Thymus (tissue), 14 donors: ENCODE measurements at places on chromosomes 3 and 15.
A peak's percentile ranks its signal among the peaks of the same experiment; 100 is the strongest.

- DNase-seq, result no peak
Observed at GRCh38 chr15:85473455-85473854, 93.1 kb downstream of the AKAP13 start.

GRCh38 chr15:67148196-67148701, 82.8 kb downstream of the SMAD3 start:
- DNase-seq, result no peak

GRCh38 chr15:68382286-68383007, 49.5 kb downstream of the ITGA11 start:
- DNase-seq, result no peak

GRCh38 chr3:13570391-13571194, 21.7 kb downstream of the FBLN2 start:
- DNase-seq, result no peak

DNA sequence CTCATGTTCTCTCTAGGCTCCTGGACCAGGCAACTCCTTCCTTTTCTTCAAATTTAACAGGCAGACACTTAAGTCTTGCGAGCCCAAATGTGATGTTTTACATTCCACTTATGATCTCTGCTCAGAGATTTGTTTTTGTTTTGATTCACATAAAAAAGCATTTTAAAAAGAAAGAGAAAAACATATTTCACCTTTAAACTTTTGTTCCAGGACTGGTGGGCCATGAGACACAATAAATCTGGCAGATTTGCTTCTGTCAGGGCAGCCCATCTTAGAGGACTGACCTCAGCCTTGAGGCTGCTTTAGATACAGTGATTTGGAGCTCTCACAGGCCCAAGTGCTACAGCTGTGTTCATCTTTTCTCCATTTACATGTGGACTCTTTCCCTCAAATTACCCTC, 52.0 kb downstream of the CMSS1 start:
- DNase-seq, result no peak

GRCh38 chr15:51051776-51052175, 42.9 kb downstream of the TNFAIP8L3 start:
- no peak for DNase-seq

DNA sequence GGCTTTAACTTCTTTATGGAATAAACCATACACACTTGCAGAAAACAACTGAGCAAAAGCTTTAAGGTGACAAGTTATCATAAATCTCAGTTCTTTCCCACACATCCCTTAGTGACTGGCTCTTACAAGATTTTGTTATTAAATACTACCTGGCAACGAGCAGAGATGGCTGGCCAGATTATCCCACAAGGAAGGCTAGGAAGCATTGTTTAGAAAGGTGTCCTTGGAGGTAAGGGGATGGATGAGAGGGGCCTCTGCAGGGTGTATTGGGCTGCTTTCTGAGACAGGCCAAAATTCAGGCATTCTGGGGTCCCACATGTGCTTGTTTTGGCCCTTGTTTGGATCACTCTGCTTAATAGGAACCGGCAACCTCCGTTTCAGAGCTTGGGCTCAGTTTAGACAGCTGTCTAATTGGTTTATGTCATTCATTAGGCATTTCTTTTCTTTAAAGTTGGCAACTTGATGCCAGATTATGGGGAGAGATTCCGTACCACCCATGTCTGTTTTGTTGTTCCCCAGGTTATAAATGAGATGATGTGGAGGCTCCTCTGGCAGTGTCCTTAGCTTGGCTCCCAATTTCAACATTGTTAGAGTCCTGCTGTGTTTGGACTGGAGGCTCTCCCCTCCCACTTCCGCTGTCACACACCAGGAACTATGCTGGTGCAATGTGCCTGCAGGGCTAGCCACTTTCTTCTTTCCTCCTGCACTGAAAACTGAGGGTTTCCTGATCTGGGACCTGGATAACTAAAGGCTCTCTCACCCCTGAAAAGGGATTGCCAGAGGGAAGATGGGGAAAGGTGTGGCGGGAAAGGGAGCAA, 121.1 kb downstream of the TPRG1 start:
- DNase-seq, result no peak

DNA sequence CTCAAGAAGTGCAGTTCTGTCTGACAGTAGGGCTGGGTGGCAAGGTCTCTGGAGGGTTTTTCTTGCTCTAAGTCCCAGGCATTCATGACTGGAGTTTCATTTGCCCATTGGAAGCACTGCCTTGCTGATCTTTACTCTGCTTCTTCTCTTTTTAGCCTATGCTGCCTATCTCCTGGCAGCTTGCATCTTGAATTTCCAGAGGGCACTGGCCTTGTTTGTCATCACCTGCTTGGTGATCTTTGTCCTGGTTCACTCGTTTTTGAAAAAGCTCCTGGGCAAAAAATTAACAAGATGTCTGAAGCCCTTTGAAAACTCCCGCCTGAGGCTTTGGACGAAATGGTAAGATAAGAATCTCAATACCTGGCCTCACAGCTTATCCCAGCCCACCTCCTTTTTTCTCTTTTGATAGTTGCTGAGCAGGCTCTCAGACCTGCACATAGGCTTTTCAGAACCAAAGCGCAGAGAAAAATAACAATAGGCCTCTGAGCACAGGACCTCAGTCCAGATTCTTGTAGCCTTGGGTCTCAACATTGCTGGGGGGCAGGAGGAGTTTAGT, 10.9 kb downstream of the SLC28A2 start:
- DNase-seq, result no peak

GRCh38 chr3:33940149-33940548, 141.7 kb downstream of the PDCD6IP start:
- DNase-seq, result no peak

DNA sequence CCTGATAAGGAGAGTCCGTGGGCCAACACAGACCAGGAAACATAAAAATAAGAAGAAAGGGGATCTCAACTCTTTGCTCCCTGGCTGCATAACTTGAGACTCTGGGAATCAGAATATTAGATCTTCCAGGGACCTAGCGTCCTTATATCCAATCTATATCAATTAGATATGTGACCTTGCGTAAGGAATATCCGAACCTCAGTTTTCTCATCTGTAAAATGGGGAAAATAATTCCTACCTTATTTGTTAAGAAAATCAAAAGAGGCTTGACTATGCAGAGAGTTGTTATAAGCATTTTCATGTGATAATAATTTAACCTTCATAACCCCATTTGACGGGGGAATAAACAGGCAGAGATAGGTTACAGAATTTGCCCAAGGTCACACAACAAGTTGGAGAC, 7.1 kb upstream of the LIPC start:
- no peak for DNase-seq

DNA sequence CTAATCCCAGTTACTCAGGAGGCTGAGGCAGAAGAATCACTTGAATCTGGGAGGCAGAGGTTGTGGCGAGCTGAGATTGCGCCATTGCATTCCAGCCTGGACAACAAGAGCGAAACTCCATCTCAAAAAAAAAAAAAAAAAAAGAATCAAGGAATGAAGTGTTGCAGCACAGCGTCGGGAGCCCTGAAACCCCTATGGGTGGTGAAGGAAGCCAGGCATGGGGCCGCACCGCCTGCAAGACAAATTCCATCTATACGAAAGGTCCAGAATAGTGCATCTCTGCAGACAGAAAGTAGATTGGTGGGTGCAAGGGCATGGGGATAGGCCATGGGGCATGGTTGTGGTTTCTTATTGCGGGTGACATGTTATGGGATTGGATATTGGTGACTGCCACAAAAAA, 98.6 kb upstream of the PRR20G start:
- DNase-seq, result no peak

GRCh38 chr3:71010726-71011455, 572.6 kb downstream of the FOXP1 start:
- DNase-seq, result peak; percentile 30

GRCh38 chr3:106299300-106300098, 430.7 kb upstream of the CBLB start:
- no peak for DNase-seq

DNA sequence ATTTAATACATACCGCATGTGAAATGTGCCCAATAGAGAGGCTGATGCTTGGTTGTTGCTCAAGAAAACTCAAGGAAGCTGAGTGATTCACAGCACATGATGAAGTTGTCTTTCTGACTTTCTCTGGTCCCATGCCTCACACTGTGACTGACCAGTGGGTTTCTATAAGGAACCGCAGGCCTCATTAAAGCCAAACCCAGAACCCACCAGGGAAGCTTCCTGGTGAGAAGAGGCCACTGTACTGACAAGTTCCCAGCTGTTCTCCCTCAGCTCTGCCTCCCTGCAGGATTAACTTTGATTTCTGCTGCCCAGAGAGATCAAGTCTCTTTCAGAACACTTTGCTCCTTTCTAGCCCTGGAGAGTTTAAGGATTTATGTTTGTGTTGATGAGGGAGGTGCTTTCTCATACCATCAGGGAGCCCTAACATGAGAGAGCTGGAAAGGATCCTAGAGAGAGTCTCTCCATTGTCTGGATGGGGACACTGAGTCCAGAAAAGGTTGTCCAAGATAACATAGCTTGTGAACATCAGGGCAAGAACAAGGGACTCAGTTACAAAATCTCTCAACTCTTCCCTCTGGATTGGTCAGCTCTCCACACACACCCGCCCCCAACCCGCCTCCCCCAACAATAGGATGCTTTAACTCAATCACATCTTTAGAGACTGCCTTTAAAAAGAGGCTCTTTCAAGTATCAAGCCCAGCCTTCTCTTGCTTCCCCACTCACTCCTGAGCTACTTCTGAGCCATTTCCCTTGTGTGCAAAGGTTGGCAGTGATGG, 303.2 kb upstream of the TLE3 start:
- no peak for DNase-seq

- no peak for DNase-seq
Observed at GRCh38 chr15:31336593-31337295, 10.1 kb downstream of the KLF13 start.

DNA sequence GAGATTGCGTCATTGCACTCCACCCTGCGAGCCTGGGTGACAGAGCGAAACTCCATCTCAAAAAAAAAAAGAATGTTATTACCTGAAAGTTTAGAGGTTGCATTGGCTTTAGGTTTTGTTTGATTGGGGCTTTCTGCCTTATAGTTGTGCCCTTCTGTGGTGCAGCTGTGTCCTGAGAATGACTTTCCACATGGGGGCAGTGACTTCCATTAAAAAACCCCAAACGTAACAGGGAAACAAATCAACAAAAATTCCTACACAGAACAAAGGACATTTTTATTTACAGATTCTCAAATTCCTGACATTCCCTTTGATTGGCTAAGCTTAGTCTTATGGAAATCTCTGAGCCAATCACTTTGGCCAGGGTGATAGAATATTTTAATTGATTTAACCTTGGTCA, 154.1 kb upstream of the GPR149 start:
- DNase-seq, result no peak

DNA sequence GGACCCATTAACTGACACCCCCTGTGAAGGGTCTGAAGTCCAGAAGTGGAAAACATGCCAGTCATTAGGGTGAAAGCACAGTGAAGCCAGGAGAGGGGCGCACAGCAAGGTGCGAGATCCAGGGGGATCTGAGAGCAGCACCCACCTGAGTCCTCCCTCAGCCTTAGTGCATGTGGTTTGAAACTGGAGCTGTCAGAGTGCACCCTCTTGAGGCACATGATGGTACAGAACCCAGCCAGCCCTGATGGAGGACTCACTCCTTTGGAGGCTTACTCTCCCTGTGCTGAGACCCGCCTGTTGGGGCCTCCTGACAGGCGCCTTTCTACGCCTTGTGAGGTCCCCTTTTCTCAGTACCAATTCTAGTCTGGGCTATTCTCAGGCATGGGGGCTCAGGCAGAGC, 77.8 kb downstream of the IL20RB start:
- DNase-seq, result peak; percentile 18

DNA sequence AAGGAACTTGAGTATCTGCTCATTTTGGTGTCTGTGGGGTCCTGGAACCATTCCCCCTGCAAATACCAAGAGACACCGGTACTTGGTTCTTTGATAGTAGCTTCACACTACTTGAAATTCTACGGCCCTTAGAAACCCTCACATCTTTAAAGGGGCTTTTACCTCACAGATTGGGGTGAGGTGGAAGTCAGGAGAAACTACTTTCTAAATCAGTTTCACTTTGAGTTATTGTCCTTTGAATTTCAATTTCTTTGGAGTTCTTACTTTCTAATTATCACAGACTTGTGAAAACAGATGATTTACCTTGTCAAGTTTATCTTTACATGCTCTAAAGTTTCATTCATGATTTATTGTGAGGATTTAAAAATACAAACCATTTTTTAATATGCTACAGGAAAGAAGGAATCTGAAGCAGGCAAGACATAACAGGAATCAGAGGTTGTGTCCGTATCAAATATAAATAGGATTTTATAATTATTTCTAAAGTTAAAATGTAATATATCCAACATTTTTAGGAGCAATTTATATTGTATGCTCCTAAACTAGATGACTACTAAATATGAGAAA, 98.9 kb downstream of the NEDD4 start:
- DNase-seq, result no peak
